ENCODE measurements at places on chromosomes 11 and 22.

GRCh38 chr22:19065929-19066328, 56.3 kb downstream of the DGCR2 start:
- DNase-seq = no peak

DNA sequence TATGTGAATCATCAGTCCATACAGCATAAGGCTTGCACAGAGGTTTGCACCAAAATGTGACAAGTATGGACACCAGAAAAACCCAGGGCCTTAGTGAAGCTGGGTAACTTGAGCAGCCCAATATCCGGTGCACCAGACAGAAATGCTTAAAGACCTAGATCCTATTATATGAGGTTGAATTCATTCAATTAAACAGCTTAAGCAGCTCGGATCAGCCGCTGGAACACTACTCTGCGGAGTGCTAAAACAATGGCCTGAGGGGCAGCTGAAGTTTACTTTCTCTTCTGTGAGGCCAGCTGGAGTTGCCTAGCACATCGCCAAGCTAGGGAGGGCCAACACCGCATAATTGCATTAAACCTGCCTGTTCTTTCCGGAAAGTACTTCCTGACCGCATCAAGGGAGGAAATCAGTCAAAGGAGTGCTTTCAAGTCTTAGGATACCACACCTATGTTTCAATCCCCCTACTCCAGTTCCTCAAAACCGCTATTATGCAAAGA, 17.0 kb upstream of the FAM181B start:
- no peak for DNase-seq

- peak; percentile 94 for DNase-seq
Measured at GRCh38 chr11:83071567-83072349, at the start of gene RAB30. Gene RAB30 (minus strand): TSS chr11:83071897. CDS start chr11:82997316, 74,581 bp downstream.

GRCh38 chr22:20569059-20570058, 61.9 kb downstream of the MED15 start:
- peak; percentile 36 for DNase-seq

GRCh38 chr22:37098976-37099591, 10.4 kb downstream of the TMPRSS6 start:
- no peak for DNase-seq

Data from GF-D8 (cell line).